ENCODE measurements at places on chromosomes 1 and 21.

DNA sequence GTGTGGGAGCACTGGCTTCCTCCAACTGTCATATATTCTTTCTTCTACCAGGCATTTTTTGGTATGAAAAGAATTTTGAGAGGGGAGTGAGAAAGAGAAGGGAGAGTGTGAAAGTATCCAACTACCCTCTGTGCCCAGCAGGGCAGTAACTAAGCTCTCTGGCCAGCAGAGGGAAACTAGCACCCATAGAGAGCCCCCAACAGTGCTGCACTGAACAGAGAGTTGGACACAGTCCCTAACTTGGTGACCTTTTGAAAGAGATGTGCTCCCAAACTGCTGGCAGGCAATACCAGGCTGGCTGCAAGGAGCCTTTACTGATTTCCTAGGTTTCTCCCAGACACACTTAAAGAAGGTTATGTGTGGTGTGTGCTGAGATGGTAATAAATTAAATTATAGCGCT, 118.8 kb upstream of the PBX1 start:
- DNase-seq, result no peak

- DNase-seq, result no peak
Measured at GRCh38 chr1:163173121-163173520, 29.6 kb downstream of the RGS5 start.

DNA sequence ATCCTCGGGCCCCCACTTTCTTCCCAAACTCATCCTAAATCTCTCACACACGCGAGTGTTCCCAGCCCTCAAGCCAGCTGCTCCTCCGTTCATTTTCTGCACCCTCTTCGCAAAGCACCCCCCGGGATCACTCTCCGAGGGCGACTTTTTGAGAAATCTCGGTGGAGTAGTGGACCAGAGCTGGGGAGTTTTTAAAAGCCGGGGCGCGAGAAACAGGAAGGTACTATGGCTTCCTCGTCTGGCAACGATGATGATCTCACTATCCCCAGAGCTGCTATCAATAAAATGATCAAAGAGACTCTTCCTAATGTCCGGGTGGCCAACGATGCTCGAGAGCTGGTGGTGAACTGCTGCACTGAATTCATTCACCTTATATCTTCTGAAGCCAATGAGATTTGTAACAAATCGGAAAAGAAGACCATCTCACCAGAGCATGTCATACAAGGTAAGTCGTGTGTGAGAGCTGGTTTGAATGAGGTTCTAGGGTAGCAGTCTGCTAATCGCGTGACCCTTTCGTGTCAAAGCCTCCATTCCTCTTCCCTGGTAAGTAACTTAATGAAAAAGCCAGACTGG, 800 bp downstream of the DR1 start:
- DNase-seq, result no peak

DNA sequence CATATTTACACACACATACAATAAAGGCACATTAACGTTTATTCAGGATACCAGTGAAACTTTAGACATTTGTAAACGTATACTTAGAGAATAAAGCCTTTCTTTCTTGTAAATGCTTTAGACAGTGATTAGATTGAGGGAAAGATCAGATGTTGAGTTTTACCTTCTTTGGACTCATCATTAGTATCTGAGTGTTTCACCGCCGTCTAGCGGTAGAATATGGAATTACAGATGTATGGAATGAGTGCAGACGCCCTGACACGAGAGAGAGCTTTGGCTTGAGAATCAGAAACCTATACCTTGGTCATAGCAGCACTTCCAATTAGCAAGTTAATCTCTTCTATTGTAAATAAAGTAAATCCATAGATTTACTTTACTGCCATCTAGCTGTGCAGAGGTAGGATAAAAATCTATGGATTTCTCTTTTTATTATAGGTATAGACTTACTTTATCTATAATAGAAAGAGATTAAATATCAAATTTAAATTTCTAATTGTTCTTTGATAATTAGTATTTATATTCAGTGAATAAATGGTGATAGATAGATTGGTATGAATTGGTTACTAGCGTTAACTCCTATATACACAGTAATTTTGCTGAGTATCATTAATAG, 12.6 kb downstream of the FLG2 start:
- peak; percentile 41 for DNase-seq

DNA sequence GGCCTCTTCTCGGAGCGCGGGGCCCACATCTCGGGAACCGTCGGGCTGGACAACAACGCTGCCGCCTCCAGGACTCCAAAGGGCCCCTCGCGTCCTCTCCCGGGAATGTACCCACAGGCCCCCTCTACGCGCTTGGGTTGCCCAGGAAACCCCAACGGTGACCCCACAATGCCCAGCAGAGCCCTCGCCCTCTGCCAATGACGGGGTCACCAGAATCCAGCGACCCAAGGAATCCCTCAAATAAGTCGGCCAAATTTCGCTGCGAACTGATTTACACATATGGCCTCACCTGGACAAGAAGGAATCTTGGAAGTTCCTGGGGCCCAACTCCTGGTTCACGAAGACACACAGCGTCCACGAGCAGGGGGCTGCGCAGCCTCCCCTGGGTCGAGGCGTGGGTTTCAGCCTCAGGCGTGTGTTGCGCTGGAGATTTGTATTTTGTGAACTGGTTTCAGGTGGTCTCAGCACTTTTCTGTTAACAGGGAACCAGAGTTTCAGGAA, 78.1 kb downstream of the DESI2 start:
- no peak for DNase-seq

GRCh38 chr1:61081686-61082310, 563 bp upstream of the NFIA start:
- peak; percentile 41 for DNase-seq

DNA sequence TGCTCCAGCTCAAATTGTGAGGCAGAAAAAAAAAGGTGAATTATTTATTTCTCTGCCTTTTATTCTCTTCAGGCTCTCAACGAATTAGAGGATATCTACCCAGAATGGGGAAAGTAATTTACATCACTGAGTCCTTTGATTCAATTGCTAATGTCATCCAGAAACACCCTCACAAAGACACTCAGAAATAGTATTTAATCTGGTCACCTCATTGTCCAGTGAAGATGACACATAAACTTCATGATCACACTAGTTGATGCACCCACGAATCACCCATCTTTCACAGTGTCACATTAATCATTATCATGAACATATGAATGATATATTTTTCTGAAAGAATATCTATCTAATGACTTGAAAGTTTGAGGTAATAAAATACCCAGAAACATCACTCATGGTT, 868.5 kb downstream of the BRINP3 start:
- DNase-seq, result no peak

DNA sequence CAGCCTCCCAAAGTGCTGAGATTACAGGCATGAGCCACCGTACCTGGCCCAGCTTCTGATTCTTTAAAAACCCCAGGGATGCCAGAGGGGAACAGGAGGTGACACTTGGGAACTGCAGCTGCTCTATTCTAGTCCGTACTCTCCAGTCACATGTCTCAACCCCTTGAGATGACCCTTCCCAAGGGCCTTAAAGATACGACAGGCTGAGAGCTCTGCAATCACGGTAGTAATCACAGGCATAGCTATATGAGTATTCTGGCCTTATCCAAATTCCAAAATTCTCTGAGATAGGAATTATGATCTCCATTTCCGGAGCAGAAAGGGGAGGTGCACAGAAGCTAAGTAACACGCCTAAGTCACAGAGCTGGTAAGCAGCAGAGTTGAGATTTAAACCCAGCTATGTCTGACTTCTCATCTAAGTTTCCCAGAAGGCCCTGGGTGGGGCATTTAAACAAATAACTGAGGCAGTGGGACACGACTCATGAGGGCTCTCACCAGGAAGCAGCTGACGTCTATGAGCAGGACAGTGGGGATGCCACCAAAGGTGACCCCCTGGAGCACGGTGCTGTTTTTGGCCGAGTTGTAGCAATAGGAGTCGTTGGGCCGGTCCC, 5.2 kb downstream of the TMEM63A start:
- DNase-seq, result no peak

DNA sequence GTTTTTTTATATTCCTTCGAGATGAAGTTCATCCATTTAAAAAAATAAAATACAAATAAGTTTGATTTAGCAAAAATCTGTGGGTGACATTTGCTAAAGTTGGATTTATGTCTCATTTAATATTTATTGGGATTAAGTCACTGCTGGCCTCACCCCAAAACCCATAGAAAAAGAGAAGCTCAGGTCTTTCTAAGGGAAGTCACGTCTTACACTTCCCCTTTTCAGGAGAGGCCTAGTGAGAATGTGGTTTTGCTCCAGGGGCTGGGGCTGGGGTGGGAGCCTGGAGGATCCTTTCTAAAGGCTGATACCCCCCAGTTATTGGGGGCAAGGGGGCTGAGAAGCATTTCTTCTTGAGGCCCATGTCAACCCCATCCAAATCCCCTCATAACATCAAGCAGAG, 300.3 kb downstream of the DSCAM start:
- no peak for DNase-seq

DNA sequence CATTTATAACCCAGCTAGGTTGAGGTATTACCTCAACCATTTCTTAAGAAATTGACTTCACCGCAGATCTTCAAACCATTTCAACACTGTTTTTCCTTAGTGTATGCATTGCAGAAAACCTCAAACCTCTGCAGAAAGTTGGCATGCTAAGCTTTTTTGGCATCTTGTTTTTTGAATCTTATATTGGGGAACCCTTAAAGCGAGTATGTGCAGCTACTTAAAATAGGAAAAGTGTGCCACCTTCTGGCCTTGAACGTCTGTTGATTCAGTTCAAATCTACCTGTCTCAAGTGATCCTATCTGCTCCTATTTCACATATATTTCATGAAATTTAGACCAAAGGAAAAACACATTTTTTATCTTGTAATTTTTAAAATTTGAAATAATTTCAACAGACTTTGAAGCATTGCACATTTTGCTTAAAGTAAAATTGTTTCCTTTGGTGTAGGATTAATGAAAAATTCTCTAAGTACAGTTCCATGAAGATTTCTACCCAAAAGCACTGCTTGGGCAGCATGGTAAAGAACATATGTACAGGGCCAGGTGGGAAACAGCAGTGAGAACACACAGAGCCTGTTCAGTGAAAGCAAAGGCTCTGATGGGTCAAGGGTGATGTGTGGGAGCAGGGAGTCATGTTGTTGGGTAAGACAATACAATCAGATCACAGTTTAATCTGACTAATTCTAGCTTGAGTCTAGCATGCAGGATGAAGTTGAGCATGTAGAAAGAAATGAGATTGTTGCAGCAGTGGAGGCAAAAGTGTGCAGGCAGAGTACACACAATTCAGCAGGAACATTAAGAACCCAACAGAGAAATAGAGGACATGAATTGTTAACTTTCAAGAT, 17.2 kb downstream of the HENMT1 start:
- peak; percentile 53 for DNase-seq

DNA sequence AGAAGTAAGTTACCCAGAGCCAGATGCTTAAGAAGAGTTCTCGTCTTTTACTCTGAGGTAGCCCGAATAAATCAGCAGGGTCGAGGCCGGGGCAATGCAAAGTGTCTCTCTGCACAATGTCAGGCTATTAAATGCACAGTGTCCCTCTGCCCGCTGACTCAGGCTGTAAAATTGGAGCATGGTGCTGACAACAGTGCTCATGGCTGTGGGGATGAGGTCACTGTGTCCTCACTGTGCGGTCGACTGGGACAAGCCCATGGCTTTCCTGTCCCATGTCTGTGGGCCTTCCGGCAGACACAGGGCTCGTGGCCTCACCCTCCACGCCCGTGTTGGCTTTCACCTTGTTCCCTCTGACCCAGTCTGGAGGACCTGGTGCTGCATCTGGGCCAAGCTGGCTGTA, 14.6 kb upstream of the SLC2A1 start:
- DNase-seq, result no peak

DNA sequence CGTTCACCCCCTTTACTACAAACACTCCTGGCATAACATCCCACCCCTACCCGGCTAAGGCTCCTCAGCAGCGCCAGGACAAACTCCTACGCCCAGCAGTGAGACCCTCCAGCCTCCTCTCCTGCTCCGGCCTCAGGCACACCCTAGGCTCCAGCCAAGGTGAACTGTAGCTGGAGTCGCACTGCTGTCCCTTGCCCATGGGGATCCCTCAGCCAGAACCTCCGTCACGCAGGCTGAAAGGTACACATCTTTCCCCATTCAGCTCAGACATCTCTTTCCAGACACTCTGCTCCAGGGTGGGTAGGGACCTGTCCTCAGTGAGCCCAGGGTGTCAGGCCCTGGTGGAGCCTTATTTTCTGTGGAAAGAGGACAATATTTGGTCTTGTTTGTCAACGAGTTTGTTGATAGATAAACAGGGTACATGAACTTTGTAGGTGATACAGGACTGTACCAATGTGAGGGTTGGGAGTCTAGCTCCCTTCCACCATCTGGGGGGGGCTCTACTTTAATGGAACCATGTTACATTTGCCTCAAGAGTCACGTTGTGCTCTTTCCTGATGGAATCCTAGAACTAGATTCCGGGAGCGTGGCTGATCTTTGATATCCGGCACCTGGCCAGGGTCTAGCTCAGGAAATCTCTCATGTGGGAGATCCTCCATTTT, 56.5 kb upstream of the SSBP3 start:
- no peak for DNase-seq

DNA sequence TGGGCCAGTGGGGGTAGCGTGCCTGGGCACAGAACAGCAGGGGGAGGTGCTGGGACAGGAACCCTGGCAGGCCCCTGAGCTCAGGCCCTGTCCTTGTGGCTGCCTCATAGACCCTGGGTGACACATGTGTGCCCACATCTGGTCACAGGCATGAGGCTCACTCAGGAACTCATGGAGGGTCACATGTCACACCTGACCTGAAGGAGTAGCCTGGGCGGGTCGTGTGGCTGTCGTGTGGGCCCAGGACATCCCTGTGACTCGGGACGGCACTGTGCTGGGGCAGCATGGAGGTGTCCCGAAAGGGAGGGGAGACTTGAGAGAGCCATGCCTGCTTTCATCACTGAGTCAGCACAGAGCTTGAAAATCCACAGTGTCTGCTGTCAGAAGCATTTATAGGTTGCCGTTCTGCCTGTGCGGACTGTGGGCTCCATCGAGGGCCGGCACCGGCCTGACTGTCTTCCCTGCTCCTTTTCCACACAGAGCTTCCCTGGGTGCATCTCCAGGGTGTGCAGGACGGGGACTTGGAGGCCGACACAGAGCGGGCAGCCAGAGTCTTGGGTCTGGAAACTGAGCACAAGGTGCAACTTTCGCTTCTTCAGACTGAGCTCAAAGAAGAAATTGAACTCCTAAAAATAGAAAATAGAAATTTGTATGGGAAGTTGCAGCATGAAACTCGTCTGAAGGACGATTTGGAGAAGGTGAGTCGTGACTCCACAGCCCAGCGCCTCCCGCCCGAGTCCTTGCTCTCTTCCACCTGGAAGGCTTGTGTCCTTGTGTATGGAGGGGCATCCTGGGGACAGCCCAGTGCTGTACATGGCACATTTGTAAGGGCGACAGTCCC, 32.8 kb downstream of the PCNT start:
- no peak for DNase-seq

Data from activated gamma-delta T cell treated with Interleukin-2 at 50 U/mL for 16 hours (primary cell).